ENCODE measurements at places on chromosomes 11 and 22. TPM values are rescaled to one million over a fixed set of nuclear protein-coding genes. Genes with fewer than 3 reads are reported as not detected.

ELMOD1 gene
- polyA plus RNA-seq, result 5.7 TPM

EXPH5 gene
- 0.41 TPM for polyA plus RNA-seq

HEPHL1 gene
- not detected for polyA plus RNA-seq

RFPL1 gene
- not detected for polyA plus RNA-seq

DNA sequence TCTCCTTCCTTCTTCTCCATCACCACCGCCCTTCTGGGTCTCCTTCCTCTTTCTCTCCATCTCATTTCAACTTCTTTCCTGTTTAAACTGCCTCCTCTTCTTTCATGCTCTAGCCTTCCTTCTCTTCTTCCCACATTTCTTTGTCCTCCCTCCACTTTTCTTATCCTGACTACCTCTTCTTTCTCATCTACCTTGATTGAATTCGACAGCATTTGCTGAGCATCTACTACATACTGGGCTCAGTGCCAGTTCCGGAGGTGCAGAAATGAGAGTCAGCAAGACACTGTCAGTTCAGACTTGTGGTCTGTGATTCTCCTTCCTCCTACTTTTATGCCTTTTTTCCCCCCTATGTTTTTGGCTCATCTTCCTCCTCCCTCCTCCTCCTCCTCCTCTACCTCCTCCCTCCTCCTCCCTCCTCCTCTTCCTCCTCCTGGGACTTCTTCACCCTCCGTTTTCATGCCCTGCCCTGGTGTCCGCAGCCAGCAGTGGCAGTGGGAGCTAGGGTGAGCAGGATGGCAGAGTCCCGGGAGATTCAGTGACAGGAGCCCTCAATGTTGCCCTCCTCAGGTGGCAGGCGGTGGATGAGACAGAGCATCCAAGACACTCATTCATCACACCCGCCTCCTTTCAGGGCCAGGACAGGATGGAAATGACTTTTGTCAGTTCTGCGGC, 146.0 kb upstream of the SEZ6L start:
- no peak for DNase-seq
